ENCODE measurements at places on chromosomes 2 and 18.

- DNase-seq = no peak
These were observed 36.5 kb downstream of the CAB39 start for GRCh38 chr2:230749111-230749510.

GRCh38 chr18:1252534-1252933 lies 347.9 kb downstream of the ADCYAP1 start:
- no peak for DNase-seq

- no peak for DNase-seq
These were observed 69.1 kb downstream of the IRS1 start for GRCh38 chr2:226730481-226730880.

- DNase-seq = no peak
These were observed 72.3 kb downstream of the ACVR2A start for GRCh38 chr2:147917161-147917560.

- DNase-seq = no peak
These were observed 4.4 kb downstream of the TBR1 start for GRCh38 chr2:161420406-161421074.
